ENCODE measurements at places on chromosomes 6 and 20.

- DNase-seq: no peak
These were observed 29.0 kb downstream of the CD83 start for GRCh38 chr6:14146506-14147096.

GRCh38 chr6:50655848-50656453, 57.4 kb upstream of the TFAP2D start:
- DNase-seq: no peak

DNA sequence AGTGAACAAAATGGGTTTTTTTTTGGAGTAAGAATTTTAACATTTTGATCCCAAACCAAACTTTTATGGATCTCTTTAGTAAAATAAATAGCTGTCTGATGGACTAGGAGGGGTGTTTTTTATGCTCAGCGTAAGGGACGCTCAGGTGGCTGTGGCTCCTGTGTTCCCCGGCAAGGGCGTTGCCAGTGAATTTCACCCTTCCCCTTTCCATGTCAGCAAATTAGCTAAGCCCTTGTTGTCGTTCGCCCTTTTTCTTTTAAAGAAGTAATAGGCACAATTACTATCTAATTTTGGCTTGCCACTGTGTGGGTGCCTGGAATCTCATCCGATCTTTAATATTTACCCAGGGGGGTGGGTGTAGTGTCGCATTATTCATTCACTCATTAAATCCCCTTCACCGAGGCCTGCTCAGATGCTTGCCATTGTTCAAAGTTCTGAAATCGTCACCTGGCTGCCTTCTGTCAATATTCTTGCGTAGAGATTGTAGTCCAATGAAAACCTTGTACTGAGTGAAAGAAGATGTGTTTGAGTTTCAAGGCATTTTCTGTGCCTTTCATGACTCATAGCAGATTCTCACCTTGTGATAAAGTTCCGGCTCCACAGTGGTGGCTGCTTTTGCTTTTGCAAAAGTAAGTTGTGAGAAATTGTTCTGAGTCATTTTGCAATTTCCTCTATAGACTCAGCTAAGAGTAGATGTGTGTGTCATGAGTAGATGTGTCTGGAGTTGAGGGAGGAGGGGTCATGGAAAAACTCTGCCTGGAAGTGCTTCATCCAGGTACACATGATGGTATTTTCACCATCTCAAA, 40.0 kb upstream of the CLDN20 start:
- DNase-seq: no peak

DNA sequence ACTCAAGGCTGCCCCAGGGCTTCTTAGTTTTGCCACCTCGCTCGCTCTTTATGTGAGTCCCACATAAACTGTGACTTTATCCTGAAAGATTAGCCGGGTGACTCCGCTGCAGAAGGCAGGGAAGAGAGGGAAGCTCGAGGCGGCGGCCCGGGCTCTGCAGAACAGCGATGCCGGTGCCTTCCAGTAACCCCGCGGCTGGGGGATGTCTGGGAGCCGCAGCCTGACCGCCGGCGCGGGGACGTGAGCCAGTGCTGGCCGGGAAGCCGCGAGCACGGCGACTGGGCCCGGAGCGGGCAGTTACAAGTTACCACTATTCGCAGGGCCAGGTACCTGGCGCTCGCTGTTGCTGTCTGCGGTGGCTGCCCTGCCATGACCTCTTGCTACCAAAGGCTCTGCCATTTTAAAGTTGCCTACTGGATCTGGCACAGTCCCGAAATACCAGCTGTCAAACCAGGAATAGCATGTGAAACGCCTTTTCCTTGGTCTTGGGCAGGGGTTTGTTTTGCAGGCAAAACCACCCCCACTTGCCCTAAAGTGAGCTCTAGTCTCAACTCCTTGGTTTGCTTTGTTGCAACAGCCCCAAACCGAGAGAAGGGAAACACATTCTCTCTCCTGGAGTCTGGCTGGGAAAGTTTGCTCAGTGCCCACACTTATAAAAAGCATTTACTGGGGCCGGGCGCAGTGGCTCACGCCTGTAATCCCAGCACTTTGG, 124.0 kb upstream of the SLC2A12 start:
- DNase-seq: no peak

GRCh38 chr6:127423921-127424320, 35.3 kb downstream of the KIAA0408 start:
- DNase-seq: no peak

DNA sequence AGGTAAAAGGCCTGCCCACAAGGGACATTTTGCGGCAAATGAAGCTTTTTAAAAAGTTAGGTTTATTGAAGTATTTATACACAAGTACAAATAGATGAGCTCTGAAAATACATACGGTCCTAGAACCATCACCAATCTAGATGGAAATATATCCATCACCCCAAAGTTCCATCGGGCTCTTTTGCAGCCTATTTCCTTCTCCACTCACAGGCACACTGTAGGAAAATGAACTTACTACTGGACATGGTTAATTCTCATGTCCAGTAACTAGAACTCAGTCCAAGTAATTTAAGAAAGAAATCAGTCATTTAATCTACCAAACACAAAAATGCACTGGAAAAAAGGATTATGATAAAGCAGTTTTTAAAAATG, 6.2 kb downstream of the PCNA start:
- DNase-seq: no peak

DNA sequence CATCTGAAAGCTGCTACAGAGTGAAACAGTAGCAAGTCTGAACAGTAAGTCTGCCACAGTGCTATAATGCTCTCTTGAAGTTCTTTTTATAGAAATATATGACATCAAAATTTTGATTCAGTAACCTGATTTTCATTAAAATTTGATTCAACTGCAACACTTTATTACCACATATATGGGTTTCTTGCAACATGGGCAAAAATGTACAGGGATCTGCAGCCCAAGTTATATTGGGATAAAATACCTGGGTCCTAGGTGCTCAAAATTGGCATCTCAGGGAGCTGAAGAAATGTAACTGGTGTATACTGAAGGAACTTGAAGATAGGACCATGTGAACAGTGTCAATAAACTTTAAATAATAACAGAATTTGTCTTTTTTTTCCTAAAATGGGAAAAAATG, 10.8 kb downstream of the ROMO1 start:
- no peak for DNase-seq

GRCh38 chr6:79506251-79506650, 31.0 kb downstream of the LCA5 start:
- no peak for DNase-seq

- DNase-seq: no peak
These were observed 65.9 kb downstream of the TPD52L1 start for GRCh38 chr6:125219361-125219895.
